Peyer's patch (tissue), 4 donors: ENCODE measurements at places on chromosomes 3 and 15.

DNA sequence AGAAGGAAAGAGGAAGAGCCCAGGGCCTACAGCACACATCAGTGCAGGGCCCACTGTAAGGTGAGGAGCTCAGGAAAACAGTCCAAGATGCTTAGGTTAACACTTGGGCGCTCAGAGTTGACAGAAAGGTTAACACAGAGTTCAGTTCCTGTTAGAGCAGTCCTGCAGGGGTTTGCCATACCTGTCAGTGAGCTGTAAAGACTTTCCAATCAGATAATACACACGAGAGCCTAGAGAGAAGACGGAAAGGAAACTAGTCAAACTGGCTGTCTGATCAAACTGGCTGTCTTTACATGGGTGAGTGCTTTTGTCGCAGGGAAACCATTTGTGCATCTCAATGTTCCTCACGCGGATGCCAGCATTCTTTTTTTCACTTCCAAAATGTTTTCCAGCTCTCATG lies 61.4 kb upstream of the ARHGEF26 start:
- H3K4me1 ChIP-seq, result no peaks in the 10 kb centered on the region
- no peak overlapping the region for H3K4me3 ChIP-seq
- H3K36me3 ChIP-seq, result no peaks in the 10 kb centered on the region
- H3K27me3 ChIP-seq, result no peaks in the 10 kb centered on the region

- no peak overlapping the region for H3K4me3 ChIP-seq
- H3K27me3 ChIP-seq, result no peaks in the 10 kb centered on the region
- no peaks in the 10 kb centered on the region for H3K36me3 ChIP-seq
- H3K27ac ChIP-seq, result no peak overlapping the region
Measured at GRCh38 chr3:97990624-97991292, 18.5 kb upstream of the RIOX2 start.

DNA sequence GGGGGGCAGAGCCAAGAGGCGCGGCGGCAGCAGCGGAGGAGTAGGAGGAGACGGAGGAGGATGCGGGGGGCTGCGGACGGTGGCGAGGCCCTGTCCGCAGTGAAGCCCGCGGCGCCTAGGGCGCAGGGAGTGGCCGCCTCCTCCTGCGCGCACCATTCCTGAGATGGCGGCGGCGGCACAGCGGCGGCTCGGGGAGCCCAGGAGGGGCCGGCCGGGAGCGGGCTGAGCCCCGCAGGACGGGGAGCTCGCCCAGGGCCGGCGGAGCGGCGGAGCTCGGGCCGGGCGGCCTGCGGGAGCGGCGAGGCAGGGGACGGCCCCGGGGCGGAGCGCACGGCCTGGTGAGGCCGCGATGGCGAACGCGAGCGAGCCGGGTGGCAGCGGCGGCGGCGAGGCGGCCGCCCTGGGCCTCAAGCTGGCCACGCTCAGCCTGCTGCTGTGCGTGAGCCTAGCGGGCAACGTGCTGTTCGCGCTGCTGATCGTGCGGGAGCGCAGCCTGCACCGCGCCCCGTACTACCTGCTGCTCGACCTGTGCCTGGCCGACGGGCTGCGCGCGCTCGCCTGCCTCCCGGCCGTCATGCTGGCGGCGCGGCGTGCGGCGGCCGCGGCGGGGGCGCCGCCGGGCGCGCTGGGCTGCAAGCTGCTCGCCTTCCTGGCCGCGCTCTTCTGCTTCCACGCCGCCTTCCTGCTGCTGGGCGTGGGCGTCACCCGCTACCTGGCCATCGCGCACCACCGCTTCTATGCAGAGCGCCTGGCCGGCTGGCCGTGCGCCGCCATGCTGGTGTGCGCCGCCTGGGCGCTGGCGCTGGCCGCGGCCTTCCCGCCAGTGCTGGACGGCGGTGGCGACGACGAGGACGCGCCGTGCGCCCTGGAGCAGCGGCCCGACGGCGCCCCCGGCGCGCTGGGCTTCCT lies at the start of gene GPR27:
Gene GPR27 (plus strand): TSS at position 155 of the 909 bp plus-strand sequence. CDS start 195 bp downstream, at position 350.
- H3K36me3 ChIP-seq, result no peaks in the 10 kb centered on the region
- H3K27ac ChIP-seq, result no peak within 1 kb of the TSS
- H3K4me3 ChIP-seq, result peak within 1 kb of the TSS; percentile 62
- DNase-seq, result no peak

GRCh38 chr15:66786708-66787488 lies 84.9 kb downstream of the SMAD6 start:
- no peak overlapping the region for H3K27ac ChIP-seq
- no peaks in the 10 kb centered on the region for H3K4me1 ChIP-seq
- no peak overlapping the region for H3K4me3 ChIP-seq
- DNase-seq, result no peak

DNA sequence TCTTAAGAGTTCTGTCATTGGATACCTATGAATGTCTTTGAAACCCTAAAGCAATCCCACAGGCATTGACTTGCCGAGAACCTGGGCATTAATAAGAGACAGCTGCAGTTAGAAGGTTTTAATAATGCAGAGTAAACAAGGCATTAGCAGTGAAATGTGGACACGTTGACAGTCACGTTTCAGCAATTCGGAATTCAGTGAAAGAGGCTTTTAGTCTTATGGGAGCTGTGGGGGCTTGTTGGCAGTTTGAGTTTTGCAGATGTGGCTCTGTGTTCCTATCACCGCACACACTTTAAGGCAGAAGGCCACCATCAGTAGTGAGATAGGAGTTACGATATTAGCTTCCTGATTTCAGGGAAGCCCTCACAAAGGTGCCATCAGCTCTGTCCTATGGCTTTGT lies 145.2 kb upstream of the NUDT16 start:
- DNase-seq, result no peak
- no peaks in the 10 kb centered on the region for H3K36me3 ChIP-seq
- no peak overlapping the region for H3K27ac ChIP-seq
- no peaks in the 10 kb centered on the region for H3K4me1 ChIP-seq
- H3K4me3 ChIP-seq, result no peak overlapping the region

GRCh38 chr15:82020625-82021394 lies 25.0 kb downstream of the MEX3B start:
- no peak for DNase-seq
- no peaks in the 10 kb centered on the region for H3K36me3 ChIP-seq
- H3K4me1 ChIP-seq, result no peaks in the 10 kb centered on the region
- no peaks in the 10 kb centered on the region for H3K27me3 ChIP-seq
- H3K27ac ChIP-seq, result no peak overlapping the region
- no peak overlapping the region for H3K4me3 ChIP-seq

GRCh38 chr15:50916400-50916799 lies 7.9 kb downstream of the AP4E1 start:
- no peak overlapping the region for H3K4me3 ChIP-seq
- no peaks in the 10 kb centered on the region for H3K36me3 ChIP-seq
- no peaks in the 10 kb centered on the region for H3K27me3 ChIP-seq
- DNase-seq, result no peak
- H3K27ac ChIP-seq, result no peak overlapping the region

DNA sequence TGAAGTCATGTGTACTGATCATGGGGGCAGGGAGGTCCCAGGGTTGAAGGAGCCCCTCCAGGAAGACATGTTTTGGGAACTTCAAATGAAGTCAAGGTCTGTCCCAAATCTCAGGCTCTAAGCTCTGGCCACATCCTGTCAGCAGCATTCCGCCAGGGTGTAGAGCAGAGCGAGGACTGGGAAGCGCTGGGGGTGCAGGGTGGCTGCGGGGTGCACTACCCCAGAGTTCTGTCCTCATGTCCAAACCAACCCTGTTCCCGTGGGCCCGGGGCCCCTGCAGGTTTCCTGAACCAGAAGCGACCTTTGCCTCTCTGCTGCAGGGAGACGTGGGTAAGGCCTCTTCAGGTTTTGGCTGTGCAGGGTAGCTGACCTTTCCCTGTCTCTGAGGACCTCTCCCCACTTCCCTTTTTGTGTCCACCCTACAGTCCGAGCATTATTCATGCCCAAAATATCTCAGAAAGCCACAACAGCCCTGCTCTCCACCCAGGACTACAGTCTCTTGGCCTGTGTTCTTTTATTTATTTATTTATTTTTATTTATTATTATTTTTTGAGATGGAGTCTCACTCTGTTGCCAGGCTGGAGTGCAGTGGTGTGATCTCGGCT lies 26.6 kb upstream of the FLNB start:
- no peaks in the 10 kb centered on the region for H3K36me3 ChIP-seq
- H3K27me3 ChIP-seq, result no peaks in the 10 kb centered on the region
- no peak for DNase-seq
- H3K4me1 ChIP-seq, result peaks cover 41% of the 10 kb centered on the region
